ENCODE measurements at places on chromosomes 3 and 15.

- peak; percentile 93 for DNase-seq
Measured at GRCh38 chr3:149273096-149273751, 51.6 kb upstream of the CP start.

GRCh38 chr15:49989498-49989897, 129.5 kb downstream of the ATP8B4 start:
- peak; percentile 62 for DNase-seq

GRCh38 chr15:69729167-69729748, 276.6 kb downstream of the RPLP1 start:
- DNase-seq = no peak

GRCh38 chr3:158659454-158660237, 12.8 kb downstream of the LXN start:
- DNase-seq = peak; percentile 76

DNA sequence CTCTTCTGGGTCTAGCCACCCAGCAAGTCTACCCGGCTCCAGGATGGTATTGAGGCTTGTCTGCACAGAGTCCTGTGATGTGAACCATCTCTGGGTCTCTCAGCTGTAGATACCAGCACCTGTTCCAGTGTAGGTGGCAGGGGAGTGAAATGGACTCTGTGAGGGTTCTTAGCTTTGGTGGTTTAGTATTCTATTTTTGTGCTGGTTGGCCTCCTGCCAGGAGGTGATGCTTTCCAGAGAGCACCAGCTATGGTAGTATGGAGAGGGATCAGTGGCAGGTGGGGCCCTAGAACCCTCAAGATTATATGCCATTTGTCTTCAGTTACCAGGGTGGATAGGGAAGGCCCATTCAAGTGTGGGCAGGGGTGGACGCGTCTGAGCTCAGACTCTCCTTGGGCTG, 283.4 kb upstream of the LYSMD4 start:
- no peak for DNase-seq

- DNase-seq = no peak
Measured at GRCh38 chr3:49716691-49717210, 2.7 kb downstream of the AMIGO3 start.

DNA sequence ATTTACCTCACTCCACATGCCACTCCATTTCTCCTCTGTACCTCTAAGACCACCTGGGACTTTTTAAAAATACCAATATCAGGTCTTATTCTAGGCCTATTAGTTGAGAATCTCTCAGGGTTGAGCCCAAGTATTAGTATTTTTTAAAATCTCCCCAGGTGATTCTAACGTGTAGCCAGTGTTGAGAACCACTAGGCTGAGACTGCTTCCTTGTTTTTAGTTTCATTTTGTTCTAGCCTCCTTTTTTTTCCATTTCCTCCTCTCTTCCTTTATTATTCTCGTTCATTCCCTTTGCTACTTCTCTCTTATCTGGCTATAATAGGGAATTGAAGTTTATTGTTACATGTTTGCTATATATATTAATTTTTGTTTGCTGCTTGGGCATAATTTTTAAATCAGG, 217.8 kb upstream of the CD96 start:
- no peak for DNase-seq

- DNase-seq = no peak
Measured at GRCh38 chr3:62325896-62326295, 47.5 kb downstream of the FEZF2 start.

- no peak for DNase-seq
Measured at GRCh38 chr3:170420307-170420821, 1.7 kb downstream of the CLDN11 start.

- no peak for DNase-seq
Measured at GRCh38 chr3:63977893-63978292, 45.4 kb downstream of the PSMD6 start.

GRCh38 chr3:13301286-13301987, 118.7 kb downstream of the NUP210 start:
- no peak for DNase-seq

GRCh38 chr15:76982756-76983155, 12.2 kb upstream of the PSTPIP1 start:
- DNase-seq = no peak
